ENCODE measurements at places on chromosomes 3 and 15.
A peak's percentile ranks its signal among the peaks of the same experiment; 100 is the strongest.

GRCh38 chr3:124577494-124578167 is 152.6 kb upstream of the UMPS start:
- no peak for DNase-seq

GRCh38 chr15:76235186-76235826 is 76.0 kb downstream of the ETFA start:
- peak; percentile 32 for DNase-seq

DNA sequence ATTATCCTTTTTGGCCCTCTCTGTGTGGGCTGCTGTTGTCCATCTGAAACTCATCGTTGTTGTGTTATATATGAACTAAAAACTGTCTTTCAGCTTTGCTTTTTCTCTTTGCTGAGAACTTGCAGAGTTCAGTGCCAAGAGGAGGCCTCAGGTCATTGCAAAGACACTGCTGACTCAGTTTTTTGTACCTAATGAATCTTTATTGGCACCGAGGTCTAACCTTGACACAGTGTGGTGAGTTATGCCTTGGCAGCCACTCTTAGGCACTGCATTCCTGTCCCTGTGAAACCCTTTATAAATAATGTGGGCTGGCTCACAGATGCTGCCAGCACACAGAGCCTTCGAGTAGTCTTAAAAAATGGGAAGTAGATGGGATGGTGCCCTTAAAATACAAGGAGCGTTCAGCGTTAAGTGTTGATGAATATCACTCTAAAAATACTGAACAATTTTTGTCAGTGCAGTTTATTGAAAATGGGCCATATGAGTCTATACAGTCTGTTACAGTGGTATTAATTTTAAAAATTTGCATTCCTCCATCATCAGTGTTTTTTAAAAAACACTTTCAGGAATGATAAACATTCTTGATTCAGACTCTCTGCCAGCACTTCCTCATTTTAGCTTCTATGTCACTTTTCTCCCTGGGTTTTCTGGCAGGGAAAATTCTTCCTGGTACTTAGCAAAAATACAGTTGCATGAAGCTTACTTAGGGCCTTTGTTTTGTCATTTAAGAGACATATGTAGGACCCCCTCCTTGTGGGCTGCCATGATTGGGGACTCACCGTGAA is 234.1 kb downstream of the CACNA2D3 start:
- DNase-seq: no peak

- no peak for DNase-seq
Observed at GRCh38 chr15:60720086-60720485, 241.1 kb upstream of the ICE2 start.

GRCh38 chr3:14425581-14426304 is 23.3 kb downstream of the SLC6A6 start:
- DNase-seq: no peak

DNA sequence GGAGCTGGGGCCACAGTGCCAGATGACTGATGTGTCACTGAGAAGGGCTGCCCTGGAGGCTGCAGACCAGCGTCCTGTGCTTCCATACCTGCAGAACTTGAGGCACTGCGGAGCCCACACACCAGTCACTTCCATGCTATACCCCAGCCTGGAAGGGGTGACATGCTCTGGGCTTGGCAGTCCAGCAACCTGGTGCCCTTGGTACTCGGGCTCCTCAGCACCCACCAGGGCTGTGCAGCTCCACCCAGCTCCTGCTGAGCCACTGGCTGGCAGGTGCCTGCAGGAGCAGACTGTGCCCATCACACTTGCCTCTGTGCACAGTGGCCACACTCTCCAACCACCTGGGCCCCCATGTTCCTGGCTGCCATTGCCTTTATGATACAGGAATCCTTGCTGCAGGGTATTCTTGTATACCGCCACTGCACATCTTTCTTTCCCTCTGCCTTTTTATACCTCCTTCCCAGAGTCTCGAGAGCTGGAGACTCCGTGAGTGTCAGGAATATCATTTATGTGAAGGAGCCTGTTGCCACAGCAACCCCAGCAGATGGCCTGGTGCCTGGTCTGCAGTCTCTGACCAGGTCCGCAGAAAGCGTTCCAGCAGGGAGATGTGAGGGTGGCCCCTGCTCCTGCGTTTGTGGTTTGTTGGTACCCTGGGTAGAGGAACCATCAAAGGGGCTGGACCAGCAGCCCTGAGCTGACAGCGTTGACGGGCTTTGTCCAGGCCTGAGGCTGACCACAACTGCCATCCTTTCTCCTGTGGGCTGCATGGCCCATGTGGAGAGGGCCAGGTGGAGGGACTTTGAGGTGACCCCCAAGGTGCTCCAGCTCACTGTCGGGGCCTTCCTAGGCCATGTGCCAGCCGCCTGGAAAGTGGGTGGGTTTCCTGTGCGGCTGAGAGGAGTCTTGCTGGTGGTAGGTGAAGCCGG is 93.4 kb upstream of the PLXNA1 start:
- DNase-seq: no peak

GRCh38 chr3:111324645-111325044 is 217.4 kb upstream of the CD96 start:
- no peak for DNase-seq

DNA sequence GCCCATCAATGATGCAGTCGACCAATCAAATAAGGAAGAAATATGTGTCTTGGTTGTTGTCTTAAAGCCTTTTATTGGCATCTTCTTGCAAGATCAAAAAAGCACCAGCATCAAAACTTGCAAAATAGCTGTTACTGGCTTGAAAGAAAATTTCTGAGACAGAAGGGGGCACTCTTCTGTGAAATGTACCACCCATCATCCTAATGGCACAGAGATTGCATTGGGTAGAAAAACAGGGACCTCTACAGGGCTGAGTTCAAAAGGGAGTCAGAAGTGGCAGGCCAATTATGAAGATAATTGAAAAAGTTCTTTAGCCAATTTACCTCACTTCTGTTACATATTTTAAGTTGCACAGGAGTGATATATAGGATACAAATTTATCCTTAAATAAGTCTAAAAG is 122.3 kb upstream of the GPR149 start:
- DNase-seq: no peak

DNA sequence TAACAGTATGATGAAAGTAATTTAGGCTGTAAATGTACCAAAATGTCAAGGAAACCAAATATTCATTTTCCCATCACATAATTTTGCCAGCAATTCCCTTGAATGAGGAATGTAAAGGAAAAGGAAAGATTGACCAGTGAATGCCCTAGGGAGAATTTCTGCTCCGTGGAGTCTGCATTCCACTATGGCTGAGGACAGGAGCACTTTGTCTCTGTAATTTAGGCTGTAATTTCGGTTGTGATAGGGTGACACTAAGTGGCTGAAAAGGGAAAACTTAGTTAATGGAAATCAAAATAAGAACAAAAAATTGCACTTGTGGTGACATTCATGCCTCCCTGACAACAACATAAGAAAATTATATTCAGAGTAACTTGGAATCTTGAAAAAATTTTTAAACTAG is 8.3 kb upstream of the TMEM207 start:
- no peak for DNase-seq

DNA sequence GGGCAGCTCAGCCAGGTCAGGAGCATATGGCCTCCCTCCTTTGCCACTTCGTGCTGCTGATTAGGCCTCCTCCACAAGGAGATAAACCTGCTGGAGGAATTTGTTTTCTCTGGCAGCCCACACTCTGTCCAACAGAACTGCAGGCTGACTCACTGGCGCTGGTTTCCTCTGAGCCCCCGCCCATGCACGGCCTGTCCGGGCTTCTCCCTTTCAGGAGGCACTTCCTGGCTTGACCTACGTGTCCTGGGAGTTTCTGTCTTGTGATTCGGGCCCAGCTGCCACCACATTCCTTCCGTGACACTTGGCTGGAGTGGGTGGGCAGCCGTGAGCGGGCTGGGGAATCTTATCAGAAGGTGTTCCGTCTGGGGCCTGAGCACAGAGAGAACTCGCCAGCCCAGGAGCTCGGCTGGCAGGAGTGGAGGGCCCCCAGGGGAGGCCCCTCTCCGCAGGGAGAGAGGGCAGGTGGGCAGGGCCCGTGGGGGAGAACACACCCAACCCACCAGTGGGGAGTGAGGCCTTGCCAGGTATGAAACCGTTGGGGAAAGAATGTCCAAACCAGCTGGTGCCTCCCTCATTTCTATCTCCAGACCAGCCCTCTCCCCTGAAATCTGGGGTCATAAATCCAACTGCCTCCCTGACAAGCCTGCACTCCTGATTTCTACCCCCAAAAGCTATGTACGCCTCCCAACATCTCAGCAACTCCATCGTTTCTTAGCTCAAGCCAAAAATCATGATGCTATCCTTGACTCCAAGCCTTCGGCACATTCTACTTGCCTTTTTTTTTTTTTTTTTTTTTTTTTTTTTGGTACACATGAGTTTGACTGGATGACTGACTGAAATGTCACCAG is 110.6 kb upstream of the MEF2A start:
- peak; percentile 94 for DNase-seq

- peak; percentile 24 for DNase-seq
Observed at GRCh38 chr15:42919799-42920518, 619 bp downstream of the TTBK2 start.

DNA sequence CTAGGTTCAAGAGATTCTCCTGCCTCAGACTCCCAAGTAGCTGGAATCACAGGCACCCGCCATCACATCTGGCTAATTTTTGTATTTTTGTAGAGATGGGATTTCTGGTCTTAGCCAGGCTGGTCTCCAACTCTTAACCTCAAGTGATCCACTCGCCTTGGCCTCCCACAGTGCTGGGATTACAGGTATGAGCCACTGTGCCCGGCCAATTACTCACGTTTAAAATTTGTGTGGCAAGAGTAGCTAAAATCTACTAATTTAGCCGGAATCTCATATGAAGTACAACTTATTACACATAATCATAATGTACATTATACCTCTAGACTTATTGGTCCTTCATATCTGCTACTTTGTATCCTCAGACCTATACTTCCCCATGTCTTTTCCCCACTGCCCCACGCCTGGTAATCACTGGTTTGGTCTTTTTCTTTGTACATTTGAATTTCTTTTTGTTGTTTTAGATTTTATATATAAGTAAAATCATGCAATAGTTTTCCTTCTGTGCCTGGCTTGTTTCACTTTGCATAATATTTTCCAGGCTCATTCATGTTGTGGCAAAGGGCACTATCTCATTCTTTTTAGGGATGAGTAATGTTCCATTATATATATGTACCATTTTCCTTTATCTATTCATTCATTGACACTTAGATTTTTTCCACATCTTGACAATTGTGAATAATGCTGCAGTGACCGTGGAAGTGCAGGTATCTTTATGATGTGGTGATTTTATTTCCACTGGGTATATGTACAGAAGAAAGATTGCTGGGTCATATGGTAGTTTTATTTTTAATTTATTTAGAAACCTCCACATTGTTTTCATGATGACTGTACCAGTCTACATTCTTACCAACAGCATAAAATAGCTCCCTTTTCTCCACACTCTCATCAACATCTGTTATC is 605.0 kb upstream of the CBLB start:
- DNase-seq: no peak

DNA sequence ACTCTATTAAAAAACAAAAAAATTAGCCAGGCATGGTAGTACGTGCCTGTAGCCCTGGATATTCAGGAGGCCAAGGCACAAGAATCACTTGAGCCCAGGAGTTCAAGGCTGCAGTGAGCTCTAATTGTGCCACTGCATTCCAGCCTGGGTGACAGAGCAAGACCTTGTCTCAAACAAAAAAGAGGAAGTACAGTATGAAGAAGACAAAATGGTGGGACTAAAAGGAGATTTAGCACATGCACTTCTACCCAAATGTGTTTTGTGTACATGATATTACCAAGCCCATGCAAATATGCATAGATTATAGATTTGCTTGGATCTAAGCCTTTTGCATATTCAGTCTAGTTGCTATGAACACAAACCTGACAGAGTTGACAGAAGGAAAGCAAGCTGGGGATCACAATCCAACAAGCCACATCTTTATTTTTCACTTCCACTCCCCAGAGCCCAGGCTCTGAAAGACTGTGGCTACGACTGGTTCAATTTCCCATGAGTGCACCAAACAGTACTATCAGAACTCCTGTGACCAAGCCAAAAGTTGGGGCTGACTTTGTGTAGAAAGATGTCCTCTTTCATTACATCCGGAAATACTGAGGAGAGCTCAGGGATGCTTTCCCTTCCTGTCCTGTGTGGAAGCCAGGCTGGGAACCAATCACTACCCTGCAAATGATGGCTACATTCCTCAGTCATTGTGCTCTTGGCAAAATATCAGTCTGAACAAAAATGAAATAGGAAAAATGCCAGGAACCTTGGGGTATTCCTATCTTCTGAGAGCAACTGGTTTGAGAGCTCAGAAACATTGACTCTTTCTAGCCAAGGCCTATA is 49.4 kb downstream of the TGM4 start:
- DNase-seq: peak; percentile 45

DNA sequence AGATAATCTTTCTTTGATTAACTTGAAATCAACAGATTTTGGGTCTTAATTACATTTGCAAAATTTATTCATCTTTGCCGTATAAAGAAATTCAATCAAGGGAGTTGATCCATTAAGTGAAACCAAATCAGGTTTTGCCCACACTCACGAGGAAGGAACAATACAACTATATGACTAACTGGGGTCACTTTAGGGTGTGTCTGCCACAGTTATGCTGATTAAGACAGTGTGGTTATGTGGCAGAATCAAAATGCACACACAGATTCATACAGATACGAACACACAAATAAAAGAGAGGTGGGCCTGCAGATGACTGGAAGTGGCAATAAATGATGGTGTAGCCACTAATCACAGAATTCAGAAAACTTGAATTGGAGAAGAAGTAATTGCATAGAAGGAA is 543.5 kb downstream of the GABRG3 start:
- no peak for DNase-seq

DNA sequence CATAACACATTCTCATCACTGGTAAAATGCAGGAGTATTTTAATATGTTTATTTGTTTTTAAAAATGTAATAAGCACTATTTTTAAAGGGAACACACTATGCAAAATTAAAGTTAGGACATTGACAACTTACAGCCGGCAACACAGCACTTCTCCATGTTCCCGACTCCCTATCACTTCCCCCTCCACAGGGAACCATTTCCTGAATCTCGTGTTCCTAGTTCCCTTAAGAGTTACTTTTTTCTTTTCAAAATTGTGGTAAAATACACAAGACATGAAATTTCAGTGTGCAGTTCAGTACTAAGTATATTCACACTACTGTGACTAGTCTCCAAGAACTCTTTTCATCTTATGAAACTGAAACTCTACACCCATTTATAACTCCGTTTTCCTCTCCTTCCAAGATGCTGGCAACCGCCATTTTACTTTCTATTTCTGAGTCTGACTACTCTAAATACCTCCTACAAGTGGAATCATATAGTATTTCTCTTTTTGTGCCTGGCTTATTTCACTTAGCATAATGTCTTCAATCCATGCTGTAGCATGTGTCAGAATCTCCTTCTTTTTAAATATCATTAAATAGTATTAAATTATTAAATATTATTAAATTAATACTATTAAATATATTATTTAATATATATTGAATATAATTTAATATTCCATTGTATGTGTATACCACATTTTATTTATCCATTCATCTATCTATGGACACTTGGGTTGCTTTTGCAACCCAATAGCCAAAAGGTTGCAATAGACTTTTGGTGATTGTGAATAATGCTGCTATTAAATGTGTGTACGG is 25.9 kb upstream of the UBE2Q2 start:
- DNase-seq: no peak

DNA sequence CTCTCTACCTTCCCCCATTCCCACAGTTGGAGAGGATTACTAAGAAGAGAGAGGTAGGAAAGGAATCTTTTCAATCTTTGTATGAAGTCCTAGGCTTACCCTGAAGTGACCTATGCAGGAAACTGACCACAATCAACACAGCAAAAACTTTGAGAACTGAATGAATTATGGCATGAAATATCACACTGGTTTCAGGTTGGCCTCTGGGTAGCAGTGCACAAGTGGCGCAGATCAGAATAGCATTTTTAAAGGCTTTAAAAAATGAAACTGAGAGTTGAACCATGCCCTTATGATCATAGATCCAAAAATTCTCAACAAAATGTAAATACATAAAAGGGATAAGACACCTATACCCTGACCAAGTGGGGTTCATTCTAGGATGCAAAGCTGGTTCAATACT is 198.9 kb downstream of the CPNE4 start:
- no peak for DNase-seq

Data from AG08396 (cell line).